ENCODE measurements at places on chromosomes 1 and 21. TPM values are rescaled to one million over a fixed set of nuclear protein-coding genes. Genes with fewer than 3 reads are reported as not detected.

ADAMTSL4 gene
- total RNA-seq: 11.5 TPM

MAP1LC3C gene
- total RNA-seq: not detected

TSPEAR gene
- not detected for total RNA-seq

GJC2 gene
- 0.79 TPM for total RNA-seq

FAM110D gene
- total RNA-seq: 0.14 TPM

CFAP57 gene
- under 0.01 TPM for total RNA-seq

OR2L2 gene
- not detected for total RNA-seq

RPTN gene
- total RNA-seq: not detected

CA6 gene
- not detected for total RNA-seq

RXFP4 gene
- total RNA-seq: not detected

C8A gene
- 669 TPM for total RNA-seq

GJB3 gene
- total RNA-seq: not detected

CRTC2 gene
- 5.5 TPM for total RNA-seq

PGLYRP3 gene
- total RNA-seq: not detected

ICOSLG gene
- total RNA-seq: 1.6 TPM

OR2L5 gene
- not detected for total RNA-seq

SAMD11 gene
- total RNA-seq: 1.2 TPM

IL20 gene
- total RNA-seq: 0.17 TPM

KCNJ9 gene
- not detected for total RNA-seq

GBP6 gene
- not detected for total RNA-seq

ERRFI1 gene
- total RNA-seq: 424 TPM

APCS gene
- total RNA-seq: 162 TPM

SAMD13 gene
- total RNA-seq: 0.17 TPM

SLC2A1 gene
- 3.4 TPM for total RNA-seq

TMPRSS15 gene
- total RNA-seq: not detected

RGS18 gene
- total RNA-seq: 11.1 TPM

RAB42 gene
- 5.9 TPM for total RNA-seq

PRAMEF13 gene
- not detected for total RNA-seq

EPHA8 gene
- not detected for total RNA-seq

SIPA1L2 gene
- total RNA-seq: 18.5 TPM

DNASE2B gene
- not detected for total RNA-seq

KCNK2 gene
- total RNA-seq: 0.08 TPM

Data from liver (tissue), 10 donors.